NCI-H2081 treated with DMSO at 0.1 percent for 48 hours (cell line): ENCODE measurements at places on chromosomes 5 and 9.

DNA sequence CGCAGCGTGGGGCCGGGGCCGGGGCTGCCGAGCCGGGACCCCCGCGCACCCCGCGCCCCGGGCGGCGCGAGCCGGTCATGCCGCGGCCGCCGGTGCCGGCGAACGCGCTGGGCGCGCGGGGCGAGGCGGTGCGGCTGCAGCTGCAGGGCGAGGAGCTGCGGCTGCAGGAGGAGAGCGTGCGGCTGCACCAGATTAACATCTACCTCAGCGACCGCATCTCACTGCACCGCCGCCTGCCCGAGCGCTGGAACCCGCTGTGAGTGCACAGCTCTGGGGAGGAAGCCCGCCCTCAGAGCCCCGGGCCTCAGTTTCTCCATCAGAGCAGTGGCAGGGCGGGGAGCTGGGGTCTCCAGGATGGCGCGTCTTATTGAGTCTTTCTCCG is 335 bp downstream of the GALNT12 start:
- DNase-seq = no peak

DNA sequence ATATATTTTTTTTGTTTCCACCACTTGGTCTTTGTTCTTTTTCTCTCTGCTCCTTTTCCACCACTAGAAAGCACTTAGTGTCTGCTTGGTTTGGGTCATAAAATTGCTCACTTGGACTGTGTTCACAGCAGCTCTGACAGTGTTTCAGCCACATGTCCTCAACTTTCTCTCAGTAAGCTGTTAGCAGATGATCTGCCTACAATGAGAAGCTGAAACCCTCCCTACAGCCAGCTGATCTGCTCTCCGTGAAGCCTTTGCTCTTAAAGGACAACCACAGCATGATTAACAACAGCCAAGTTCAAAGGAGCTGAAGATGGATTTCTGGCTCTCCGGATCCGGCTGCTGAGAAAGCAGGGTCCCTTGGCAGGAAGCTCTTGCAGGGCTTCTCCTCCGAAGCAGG is 31.6 kb downstream of the PRLR start:
- no peak for DNase-seq

- no peak for DNase-seq
These were observed 218.5 kb upstream of the SLC30A5 start for GRCh38 chr5:68875351-68875750.

- DNase-seq = no peak
These were observed 307.2 kb downstream of the GADD45G start for GRCh38 chr9:89911721-89912604.

DNA sequence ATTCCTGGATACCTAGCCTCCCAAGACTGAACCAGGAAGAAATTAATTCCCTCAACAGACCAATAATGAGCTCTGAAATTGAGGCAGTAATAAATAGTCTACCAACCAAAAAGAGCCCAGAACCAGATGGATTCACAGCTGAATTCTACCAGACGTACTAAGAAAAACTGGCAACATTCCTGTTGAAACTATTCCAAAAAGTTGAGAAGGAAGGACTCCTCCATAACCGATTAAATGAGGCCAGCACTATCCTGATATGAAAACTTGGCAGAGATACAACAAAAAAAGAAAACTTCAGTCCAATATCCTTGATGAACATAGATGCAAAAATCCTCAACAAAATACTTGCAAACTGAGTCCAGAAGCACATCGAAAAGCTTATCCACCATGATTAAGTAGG is 392.5 kb upstream of the GRAMD2B start:
- no peak for DNase-seq

DNA sequence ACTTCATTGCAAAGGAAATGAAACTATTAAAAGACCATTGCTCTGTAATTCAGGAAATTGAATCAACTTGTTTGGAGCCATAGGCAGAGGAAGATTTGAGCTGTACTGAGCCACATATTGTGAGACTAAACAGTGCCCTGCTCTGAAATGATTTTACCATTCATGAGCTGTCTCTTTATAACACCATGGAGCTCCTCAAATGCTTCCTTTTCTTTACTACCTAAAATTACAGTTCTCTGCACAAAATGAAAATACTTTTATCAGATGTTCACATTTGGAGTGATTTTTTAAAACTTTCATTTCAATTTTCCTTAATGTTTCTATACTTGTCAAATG is 97.9 kb downstream of the NLN start:
- DNase-seq = no peak

DNA sequence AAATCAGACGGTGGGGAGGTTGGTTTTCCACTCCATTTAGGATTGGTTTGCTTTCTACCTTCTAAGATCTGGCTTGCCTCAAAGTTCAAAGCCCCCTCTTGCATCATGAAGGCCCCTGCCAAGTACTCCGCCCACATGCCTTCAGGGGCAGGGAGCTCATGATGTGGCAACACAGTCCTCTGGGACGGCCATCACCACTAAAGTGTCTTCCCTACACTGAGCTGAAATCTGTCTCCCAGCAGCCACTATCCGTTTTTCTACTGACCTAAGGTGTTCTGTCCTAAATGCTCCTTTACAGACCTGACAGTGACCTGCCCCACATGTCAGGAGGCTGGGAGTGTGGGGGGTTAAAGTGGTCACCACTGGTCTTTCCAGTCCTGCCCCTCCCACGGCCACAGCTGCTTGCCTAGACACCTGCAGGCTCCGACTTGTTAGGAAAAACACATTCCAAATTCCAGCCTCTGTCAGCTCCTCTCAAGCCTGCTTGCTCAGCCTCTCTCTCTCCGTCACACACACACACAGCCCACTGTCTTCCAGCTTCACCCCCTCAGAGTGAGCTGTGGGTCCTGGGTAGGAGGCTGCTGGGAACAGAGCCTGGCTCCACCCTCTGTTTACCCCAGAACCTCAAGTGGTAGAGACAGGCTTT is 44.9 kb downstream of the SHB start:
- no peak for DNase-seq

DNA sequence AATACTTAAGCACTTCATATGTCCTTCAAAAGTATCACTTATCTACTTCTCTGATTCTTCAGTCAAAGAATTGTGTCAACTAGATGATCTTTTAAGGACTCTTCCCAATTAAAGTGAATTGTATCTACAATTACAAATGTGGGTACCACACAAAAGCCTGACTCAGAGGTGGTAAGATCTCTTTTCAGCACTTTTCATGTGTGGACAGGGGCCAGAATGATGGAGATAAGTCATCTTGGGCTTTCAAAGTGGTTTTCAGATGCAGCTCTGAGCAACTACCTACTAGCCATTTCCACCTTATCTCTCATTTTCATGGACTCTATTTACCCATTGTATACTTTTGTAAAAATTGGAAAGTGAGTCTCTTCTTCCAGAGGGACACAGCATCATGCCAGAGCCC is 8.4 kb downstream of the COX7C start:
- no peak for DNase-seq

- DNase-seq = no peak
These were observed 9.0 kb downstream of the VAV2 start for GRCh38 chr9:133982971-133983720.
